ENCODE measurements at places on chromosomes 6 and 20.

GRCh38 chr20:7822772-7823171 lies 117.5 kb downstream of the HAO1 start:
- no peak for DNase-seq

GRCh38 chr20:63215101-63216040 lies 560 bp downstream of the YTHDF1 start:
- DNase-seq: no peak

DNA sequence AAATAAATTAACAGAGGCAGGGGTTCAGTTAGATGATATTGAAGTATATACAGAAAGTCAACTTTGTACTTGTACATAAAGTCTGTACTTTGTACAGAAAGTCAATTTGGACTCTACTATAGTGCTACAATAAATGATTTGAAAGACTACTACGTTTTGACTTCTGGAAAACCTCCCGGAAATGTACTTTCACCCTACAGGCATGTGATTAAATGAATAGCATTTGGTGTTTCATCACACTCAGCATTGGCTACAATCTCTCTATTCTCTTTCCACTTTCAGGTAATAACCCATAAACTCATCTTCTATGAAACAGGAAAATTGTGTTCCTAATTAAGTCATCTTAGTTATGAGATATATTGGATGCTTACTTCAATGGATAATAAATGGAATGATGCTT lies 25.6 kb upstream of the MC3R start:
- DNase-seq: no peak

DNA sequence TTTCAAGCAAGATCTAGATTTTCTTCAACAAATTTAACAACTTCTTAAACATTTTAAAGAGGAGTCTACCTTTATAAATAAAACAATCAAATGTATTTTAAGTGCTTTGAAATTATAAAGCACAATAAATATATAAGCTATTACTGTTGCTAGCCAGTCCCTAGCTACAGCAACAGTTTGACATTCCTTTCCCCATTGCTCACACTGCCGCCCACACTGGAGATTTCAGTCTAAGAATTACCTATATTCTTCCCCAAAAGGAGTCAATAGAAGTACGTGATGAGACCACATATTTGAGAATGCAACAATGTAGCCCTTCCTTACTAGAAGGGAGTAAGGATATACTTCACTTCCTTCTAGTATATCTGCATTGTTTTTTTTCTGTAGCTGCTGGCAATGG lies 65.3 kb upstream of the RNF146 start:
- no peak for DNase-seq

DNA sequence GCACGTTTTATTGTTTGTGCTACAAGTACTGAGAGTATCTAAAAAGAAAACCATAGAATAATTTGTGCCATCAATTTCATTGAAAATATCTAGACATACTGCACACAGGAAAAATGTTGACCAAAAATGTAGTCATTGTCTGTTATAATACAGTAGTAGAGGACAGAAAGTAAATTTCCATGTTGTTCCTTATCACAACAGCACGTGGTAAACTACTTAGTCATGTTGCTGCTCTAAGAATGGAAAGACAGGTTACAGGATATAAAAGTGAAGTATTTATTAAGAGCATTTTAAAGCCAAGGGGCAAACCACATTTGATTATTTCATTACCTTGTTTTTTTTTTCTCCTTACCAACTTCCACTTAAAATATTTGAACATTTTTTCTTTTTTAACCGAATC lies 89.0 kb upstream of the CEP85L start:
- DNase-seq: no peak

GRCh38 chr6:42404484-42404883 lies 47.2 kb downstream of the TRERF1 start:
- DNase-seq: no peak
